ENCODE measurements at places on chromosomes 11 and 22.

GRCh38 chr11:26914968-26915367 is 78.9 kb upstream of the FIBIN start:
- no peak for DNase-seq

DNA sequence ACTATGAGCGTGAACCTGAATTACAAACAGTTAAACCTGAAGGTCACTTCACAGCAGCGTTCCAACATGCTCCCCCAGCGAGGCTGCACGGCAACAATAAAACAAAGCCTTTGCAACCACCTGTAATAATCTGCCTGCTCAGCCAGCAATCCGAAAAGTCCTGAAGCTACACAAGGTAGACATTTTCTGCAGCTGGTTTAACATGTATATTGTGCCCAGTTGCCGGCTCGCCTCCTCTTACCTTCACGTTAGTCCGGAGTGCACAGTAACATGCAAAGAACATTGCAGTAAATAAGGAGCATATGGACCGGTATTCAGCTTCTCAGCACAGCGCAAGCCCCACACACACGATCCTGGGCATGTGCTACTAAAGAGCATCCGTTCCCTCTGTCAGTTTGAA is 704.3 kb downstream of the DLG2 start:
- no peak for DNase-seq

GRCh38 chr11:12246989-12247388 is 130.4 kb upstream of the PARVA start:
- no peak for DNase-seq

GRCh38 chr11:128653801-128654231 is 40.1 kb upstream of the FLI1 start:
- DNase-seq, result peak; percentile 36

- no peak for DNase-seq
Measured at GRCh38 chr22:49017482-49018329, 810.0 kb downstream of the BRD1 start.

DNA sequence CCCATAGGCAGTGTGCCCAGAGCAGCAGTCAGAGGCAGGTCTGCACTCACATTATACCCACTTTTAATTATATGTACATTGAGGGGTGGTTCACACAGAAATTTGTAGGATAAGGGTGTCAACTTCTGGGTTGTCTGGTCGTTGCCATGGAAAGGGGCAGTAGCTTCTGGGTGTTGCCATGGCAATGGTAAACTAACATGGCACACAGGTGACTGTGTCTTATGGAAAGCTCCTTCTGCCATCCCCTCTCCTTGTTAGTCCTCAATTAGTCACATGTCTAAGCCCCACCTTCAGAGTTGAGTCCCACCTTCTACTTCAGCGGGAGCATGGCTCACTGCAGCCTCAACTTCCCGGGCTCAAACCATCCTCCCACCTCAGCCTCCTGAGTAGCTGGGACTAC is 56.3 kb upstream of the ATXN10 start:
- DNase-seq, result no peak

DNA sequence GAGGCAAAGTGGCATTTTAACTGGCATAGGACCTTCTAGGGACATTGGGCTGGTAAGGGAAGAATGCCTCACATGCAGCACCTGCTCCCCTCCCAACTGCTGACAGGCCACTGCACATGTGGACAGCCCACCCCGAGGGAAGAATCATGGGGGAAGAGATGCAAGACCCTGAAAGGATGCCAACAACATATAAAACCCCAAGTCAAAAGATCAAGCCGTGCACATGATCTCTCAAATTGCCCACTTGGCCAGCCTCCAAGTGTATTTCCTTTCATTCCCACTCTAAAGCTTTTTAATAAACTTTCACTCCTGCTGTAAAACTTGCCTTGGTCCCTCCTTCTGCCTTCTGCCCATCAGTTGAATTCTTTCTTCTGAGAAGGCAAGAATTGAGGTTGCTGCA is 947.8 kb upstream of the CCDC90B start:
- DNase-seq, result no peak

- no peak for DNase-seq
Measured at GRCh38 chr11:35606206-35606605, 12.1 kb upstream of the FJX1 start.

DNA sequence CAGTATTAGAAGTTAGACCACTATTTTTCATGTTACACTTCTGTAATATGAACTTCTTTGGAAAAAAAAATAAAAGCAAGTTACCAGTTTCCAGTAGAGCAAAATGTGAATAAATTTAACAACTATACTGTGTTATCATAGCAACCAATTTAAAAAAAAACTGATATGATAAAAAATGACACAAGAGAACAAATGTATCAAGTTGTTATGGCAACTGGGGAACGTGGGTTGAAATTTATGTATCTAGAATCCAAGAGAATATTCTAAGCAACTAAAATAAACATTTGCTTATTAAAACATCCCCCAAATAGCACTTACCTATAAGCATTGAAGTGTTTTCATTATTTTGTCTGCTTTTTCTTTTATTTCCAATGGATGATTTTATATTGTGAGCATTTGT is 442.4 kb downstream of the DLG2 start:
- no peak for DNase-seq

DNA sequence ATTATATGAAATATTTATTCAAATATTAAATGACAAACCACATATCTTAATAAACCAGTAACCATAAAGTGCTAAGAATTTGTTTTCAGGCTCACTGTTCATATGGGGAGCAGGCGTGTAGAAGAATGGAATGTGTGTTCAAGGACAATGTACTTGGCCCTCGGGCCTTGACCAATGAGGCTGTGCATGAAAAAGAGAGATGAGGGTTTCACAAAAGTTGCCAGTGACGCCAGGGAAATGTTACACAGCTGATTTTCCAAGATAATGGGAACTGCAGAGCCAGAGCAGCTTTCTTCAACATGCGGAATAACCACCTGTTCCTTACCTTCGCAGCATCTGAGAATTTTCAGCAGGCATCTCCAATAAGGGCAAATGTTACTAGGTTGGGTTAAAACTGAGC is 4.2 kb downstream of the SF1 start:
- DNase-seq, result no peak

DNA sequence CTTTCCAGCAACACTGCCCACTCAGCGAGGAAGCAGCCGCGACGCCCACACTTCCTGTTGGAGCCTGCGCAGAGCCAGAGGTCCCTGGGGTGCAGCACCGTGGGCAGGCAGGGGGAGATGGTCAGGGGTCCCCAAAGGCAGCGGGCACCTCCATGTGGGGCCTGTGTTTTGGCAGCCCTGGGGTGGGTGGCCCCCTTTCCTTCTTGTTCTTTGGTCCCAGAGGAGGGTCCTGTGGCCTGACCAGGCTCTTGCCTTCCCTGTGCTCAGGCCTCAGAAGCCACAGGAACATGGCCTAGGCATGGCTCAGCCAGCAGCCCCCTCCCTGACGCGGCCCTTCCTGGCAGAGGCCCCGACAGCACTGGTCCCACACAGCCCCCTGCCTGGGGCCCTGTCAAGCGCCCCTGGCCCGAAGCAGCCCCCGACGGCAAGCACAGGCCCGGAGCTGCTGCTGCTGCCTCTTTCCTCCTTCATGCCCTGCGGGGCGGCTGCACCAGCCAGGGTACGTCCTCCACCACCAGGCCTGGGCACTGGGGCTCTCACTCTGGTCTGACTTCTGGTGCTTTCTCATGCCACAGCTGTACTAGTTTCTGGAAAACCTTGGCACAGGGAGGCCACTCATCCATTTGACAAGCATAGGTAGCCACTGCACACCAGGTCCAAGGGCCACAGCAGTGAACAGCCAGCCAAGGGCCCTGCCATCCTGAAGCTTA is 47.1 kb downstream of the PISD start:
- no peak for DNase-seq

- no peak for DNase-seq
Measured at GRCh38 chr11:70536051-70536877, 137.9 kb downstream of the CTTN start.

GRCh38 chr22:31616315-31616980 is 45.6 kb downstream of the PISD start:
- no peak for DNase-seq

- no peak for DNase-seq
Measured at GRCh38 chr11:122743949-122744348, 88.4 kb downstream of the UBASH3B start.

DNA sequence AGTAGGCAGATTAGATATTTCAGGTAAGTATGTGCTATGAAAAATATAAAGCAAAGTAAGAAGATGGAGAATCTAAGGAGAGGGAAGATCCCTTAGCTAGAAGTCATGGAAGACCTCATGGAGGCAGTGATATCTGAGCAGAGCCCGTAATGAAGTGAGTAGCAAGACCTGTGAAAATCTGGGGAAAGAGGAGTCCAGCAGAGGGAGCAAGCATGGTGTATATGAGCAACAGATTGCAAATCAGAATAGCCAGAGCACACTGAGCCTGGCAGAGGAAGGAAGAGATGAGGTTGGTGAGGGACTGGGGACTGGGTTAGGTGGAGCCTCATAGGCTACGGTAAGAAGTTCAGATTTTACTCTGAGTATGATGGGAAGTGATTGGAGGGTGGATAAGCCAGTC is 9.4 kb downstream of the LHFPL7 start:
- DNase-seq, result no peak

GRCh38 chr22:44439356-44440223 is 58.4 kb downstream of the RTL6 start:
- DNase-seq, result no peak

- no peak for DNase-seq
Measured at GRCh38 chr11:34180040-34180813, 74.8 kb downstream of the NAT10 start.

DNA sequence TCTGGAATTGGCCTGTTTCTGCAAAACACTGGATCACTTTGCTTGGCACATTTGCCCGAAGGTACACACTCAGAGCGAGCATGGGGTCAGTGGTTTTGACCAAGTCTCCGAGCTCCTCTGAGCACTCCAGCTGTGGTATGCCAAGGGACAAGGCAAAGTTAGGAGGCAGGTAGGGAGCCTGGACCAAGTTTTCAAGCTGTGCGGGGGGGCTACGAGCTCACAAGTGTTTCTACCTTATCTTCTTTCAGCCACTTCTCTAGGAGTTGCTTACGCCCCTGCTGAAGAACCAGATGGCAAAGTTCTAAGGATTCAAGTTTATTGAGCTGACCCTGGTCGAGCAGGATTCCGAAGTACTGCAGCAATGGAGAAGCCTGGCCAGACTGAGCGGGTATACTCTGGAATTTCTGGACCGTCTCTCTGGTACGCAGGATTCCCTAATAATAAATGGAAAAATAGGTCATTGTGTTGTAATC is 54.7 kb upstream of the SLC25A1 start:
- no peak for DNase-seq

- DNase-seq, result no peak
Measured at GRCh38 chr11:35104655-35105054, 34.3 kb upstream of the CD44 start.

DNA sequence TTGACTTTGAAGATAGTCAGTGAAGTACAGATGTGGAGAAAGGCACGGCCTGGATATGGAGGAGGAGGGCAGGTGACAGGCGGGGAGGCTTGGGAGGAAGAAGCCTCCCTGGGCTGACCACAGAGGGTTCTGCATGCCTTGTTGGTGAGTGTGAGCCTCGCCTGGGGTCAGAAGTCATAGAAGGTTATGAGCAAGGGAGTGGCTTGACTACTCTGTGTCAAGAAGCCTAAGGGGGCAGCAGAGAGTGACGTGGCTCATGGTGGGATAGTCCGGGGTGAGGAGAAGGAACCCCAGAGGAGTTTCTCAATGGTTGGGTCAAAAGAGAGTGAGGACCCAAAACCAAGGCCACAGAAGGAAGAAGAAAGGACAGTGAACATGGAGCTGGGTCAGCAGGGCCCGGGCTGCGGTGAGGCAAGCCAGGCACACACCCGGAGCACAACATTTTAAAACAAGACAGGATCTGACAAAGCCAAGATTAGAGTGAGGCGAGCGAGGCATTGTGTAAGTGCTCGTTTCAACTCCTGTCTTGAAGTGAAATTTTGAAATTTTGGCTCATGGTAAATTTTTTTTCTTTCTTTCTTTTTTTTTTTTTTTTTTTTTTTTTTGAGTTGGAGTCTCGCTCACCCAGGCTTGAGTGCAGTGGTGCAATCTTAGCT is 31.9 kb downstream of the PDGFB start:
- no peak for DNase-seq

DNA sequence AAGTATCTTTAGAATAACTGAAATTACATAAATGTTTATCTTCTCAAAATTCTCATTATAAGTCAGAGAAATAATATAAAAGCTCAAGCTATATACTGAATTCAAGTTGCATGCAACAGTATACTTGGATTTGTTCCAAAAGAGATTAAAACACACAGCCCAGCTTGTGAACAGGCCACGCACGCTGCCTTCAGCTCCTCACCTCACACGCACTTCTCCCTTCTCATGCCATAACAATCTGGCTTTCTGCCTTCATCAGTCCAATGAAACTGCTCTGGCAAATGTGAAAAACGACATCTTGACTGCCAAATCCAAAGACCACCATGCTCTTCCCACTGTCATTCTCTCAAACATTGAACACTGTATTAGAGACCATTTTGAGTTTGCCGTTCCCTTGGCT is 22.1 kb downstream of the ATP6V1E1 start:
- DNase-seq, result no peak

DNA sequence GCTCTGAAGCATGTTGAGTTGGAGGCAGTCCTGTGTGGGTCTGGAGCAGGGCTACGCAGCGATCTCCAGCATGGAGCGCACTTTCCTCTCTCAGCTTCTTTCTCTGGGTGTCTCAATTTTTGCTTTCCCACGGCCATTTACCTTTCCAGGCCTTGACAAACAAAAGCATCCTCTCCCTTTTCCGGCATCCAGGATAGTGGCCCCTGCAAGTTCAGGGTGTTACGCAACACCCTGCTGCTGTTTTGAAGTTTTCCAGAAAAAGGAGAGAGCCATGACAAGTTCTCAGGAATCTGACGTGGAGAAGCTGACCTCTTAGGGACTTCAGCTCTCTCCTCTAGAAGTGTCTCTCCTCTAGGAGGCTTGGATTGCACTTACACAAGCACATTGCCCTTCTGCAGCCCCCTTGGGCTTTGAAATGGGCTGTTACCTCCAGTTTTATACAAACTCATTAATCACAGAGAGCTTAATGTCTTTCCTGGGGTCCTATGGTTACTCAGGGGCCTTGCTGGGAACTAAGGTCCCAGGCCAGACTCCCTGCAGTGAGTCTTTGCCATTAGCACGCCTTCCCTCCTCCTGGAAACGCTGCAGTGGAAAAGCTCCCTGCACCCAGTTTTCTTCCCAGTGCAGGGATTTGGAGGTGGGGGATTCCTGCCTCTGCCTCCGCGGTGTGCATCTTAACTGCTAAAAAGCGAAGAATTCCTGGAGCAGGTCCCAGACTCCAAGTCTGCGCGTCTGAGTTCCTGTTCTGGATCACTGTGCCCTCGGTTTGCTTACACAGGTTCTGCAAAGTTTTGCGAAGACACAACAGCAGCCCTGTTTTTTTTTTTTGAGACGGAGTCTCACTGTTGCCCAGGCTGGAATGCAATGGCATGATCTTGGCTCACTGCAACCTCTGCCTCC is 80.4 kb downstream of the BARX2 start:
- DNase-seq, result no peak

GRCh38 chr11:115201111-115201792 is 303.0 kb downstream of the CADM1 start:
- DNase-seq, result peak; percentile 91

GRCh38 chr22:36640106-36640672 is 63.4 kb downstream of the CACNG2 start:
- DNase-seq, result no peak

- no peak for DNase-seq
Measured at GRCh38 chr11:113465786-113466185, 9.4 kb downstream of the DRD2 start.

Measured in BJ (cell line).